ENCODE measurements at places on chromosomes 12 and 14.

GRCh38 chr14:87041290-87042020, 951.5 kb downstream of the GALC start:
- DNase-seq, result no peak

DNA sequence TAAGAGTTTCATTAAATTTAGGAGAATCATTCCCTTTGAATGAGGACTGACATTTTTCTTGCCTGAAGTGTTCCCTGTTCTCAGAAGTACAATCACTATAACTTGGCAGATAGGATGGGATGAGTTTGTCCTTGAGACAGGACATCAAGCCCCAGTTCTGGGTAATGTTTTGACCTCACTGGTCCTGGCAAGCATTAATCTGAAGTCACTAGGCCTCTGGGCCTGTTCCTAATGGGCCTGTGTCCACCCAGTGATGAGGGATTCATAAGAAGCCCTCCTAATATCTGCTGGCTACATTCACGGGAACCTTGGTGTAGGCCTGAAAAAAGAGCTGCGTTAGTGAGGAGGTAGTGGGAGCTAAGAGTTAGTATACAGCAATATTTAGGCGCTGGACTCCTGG, 37.2 kb downstream of the NINJ2 start:
- no peak for DNase-seq

- no peak for DNase-seq
These were observed 6.3 kb upstream of the TPCN1 start for GRCh38 chr12:113214895-113215400.

GRCh38 chr14:23660290-23661226, 24.4 kb downstream of the DHRS2 start:
- no peak for DNase-seq

DNA sequence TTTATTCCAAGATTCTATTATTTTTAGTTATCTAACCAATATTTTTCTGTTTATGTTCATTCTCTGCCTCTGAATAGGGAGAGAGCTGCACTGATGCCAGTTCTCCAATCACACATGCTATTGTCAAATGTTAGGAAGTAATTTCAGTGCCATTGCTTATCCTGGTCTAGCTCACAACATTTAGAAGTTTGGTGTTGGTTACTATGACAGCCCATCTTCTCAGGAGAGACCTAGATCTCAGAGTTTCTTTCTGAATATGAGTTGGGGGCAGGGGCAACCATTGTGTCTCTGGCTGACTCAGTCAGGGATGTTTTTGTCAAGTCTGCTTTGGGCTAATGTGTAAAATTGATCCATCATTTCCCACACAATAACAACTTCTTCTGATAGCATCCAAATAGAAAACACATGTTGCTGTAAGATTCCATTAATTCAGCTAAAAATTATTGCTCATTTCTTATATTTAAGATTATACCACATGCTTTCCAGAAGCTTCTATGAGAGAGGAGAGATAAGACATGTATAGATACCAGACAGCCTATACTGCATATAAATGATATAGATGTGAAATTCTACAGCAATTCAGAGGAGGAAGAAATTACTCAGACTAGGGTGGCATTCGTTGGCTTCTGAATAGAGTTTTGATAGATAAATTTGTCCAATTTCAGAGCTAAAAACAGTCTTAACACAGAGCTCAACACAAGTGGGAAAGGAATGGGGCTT, 64.8 kb downstream of the DACT1 start:
- no peak for DNase-seq

GRCh38 chr12:102910137-102910536, 6.9 kb downstream of the PAH start:
- no peak for DNase-seq

DNA sequence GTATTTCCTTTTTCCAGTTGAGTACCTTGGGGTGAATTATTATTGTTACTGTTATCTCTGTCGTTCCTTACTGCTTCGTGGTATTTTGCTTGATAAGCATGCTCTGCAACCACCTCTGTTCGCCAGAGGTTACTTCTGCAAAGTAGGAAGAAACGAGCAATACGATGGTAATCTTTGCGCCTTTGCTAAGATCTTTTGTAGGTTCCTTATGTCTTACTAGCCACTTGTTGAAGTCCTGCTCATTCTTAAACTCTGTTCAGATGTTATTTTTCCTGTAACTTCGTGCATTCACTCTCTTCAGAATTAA, 729 bp upstream of the M6PR start:
- DNase-seq, result no peak

DNA sequence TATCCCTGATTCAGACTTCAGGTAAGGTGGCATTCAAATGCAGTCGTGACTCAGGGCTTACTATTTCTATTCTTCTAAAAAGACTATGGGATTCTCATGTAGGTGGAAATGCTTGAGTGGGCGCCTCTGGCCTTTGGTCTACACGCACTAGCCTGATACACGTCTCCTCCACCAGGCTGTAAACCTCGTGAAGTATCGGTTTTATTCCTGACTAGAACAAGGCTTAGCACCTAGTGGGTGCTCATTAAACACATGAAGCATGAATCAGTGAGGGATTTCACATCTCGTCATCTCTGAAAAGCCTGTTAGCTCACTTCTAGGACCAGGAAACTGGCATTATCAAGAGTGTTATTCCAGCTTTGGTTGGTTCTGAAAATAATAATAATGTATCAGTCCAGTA, 17.7 kb upstream of the HNF1A start:
- DNase-seq, result no peak

DNA sequence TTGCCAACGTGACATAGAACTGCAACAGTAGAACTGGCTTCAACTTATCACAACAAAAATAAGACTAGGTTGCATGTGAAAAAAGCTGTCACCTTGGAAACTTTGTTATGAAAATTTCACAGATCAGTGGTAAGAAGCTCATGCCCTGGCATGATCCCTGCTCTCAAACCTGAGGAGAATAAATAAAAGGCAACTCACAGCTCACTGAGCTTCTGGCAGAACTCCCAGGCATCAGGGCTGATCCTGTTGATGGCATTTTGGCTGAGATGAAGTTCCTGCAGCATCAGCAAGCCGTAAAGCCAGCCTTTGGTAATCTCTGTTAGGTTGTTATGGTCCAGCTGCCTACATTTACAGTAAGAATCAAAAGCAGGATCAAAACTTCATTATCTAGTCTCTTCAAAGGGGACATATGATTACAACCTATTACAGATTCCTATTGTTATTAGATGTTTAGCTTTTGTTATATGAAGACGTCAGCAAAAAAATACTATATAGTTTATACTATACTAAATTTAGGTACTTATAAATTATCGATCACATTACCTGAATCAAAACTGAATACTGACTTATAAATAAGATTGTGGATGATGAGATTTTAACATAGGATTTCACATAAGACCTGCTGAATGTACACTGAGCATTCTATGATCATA, 32.0 kb downstream of the LRIG3 start:
- no peak for DNase-seq
